HS-5 (cell line): ENCODE measurements at places on chromosomes 7 and 10.

- no peak for DNase-seq
Measured at GRCh38 chr7:116211913-116212596, 1.7 kb downstream of the TES start.

DNA sequence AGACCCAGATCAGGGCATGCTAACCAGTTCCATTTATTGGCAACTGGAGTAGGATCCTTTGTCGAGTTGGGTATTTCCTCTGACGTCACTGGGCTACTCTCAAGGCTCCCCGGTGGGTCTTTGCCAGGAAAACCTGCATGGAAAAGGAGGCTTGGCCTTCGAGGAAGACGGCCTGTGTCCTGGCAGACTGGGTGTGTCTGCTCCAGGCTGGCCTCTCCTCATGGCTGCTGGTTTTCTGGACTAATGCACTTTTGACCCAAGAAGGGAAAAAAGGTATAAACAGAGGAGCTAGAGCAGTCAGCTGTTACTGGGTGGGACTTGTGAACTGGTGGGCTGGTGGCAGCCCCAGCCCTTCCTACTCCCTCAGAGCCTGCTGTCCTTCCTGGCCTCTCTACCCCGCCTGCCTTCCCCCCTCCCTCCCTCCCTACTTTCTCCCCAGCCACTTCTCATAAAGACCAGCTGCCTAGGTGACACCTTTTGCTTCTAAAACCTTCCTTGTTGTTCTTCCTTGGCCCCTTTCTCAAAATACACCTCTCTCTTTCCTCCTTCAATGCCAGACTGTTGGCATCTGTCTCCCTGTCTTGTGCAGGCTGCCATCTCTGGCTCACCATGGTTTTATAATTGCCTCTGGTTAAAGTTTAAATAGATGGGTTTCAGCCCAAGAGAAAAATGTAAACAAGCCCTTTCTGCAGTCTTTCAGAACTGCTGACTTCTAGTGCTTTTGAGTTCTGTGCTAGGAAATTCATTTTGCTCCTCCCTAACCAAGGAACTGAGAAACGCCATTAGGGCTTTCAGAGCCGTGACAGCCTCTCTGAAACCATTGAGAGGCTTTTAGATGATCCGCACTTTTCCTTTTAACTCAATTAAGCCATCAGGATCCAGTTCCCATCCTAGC is 101.8 kb upstream of the MKLN1 start:
- no peak for DNase-seq

GRCh38 chr10:23512355-23513058 is 73.6 kb downstream of the OTUD1 start:
- peak; percentile 50 for DNase-seq

- no peak for DNase-seq
Measured at GRCh38 chr7:158377800-158378623, 209.6 kb downstream of the PTPRN2 start.

DNA sequence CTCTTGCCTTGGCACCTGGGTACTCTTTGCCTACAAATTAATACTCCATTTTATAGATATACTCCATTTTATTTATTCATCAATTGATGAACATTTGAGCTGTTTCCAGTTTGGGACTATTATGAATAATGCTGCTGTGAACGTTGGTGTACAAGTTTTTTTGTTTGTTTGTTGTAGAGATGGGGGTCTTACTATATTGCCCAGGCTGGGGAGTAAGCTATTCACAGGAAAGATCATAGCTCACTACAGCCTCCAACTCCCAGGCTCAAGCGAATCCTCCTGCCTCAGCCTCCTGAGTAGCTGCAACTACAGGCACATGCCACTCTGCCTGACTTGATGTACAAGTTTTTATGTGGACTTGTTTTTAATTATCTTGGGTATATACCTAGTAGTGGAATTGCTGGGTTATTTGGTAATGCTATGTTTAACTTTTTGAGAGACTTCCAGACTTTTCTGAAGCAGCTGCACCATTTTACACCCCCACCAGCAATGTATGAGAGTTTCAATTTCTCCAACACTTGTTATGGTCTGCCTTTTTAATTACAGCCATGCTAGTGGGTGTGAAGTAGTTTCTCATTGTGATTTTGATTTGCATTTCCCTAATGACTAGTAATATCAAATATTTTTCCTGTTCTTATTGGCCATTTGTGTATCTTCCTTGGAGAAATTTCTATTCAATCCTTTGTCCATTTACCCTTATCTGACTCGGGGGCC is 15.9 kb downstream of the WBP1L start:
- DNase-seq: no peak

GRCh38 chr7:14305233-14305866 is 315.9 kb upstream of the ETV1 start:
- DNase-seq: peak; percentile 9

DNA sequence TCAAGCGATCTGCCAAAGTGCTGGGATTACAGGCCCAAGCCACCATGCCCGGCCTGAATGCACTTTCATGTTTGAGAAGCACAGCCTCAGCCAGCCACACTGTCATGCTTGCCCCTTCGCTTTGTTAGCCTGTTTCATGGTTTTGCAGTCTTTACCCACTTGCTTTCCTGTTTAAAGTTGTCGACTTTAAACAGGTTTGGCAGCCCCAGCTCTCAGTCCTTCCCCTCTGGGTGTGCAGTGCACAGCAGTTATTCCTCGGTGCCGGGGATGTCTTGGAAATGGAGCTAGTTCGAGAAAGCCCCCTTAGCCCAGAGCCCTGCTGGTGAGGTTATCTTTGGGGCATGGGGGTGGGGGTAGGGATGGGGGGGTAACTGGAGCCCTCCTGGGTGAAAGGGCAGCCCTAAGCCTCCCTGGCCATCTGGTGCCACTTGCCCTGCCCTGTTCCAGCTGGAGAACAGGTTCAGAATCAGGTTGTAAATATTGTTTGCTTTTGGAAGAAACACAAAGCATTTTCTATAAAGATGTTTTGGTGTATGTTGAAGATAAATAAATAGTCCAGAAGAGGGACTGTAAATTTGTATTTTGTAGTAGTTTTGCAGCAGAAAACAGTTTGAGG is 14.8 kb downstream of the TSPAN14 start:
- no peak for DNase-seq

DNA sequence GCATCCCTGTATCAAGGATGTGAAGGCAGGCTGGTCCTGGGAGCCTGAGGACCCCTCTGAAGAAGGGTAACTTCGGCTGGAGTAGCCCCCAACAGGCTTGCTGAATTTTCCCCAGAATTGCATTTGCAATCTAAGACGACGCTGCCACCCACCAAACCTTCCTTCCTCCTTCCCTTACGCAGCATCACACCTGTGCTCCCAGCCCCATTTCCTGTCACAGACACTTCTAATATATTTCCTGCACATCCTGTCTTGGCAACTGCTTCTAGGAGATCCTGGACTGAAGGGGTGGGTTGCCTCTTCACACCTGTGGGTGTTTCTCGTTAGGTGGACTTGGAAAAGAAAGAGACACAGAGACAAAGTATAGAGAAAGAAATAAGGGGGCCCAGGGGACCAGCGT is 9.4 kb upstream of the PGAM1 start:
- no peak for DNase-seq

DNA sequence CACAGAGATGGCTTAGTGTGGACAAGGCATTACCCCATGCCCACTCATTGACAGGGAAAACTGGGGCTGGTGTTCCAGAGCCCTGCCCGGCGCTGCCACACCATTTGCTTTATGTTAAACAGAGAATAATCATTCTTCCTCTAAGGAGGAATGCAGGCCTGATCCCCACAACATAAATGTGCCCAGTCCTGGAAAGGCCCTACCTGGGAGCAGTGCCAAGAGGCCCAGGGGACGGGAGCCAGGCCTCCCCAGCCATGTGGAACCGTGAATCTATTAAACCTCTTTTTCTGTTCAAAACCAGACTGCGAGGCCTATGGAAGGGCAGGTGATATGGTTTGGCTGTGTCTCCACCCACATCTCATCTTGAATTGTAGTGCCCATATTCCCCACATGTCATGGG is 264.1 kb downstream of the GRID1 start:
- no peak for DNase-seq

DNA sequence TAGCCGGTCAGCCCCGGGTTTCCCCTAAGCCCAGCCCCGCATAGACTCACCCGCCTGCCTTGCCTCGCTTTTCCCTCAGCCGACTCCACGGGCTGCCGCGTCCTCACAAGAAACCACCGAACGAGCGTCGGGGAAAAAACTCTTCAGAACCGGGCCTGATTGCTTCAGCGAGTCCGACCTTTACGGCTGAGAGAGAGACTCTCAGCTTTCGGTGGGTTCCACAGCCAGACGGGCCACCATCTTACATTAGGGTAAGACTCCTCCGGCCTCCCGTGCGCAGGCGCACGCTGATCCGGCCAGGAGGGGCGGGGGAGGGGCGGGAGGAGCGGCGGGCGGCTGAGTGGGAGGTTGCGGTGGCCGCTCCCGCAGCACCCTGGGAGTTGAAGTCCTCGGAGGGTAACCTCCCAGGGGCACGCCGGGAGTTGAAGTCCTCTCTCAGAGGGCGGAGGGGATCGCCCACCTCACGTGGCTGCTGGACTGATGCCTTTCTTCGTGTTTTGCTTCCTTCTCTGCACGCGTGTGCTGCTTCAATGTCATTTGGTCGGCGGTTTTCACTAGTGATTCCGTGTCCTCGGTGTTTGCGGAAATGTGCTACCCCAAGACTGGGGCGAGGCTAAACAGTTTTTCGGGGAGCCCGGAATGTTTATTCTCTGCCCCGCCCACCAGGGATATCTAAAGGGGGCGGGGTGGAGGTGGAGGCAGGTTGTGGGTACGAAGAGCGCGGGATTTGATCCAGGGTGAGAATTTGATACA is at the start of gene CNOT4:
Gene CNOT4, minus strand, starts transcription at position 264 of the 753 bp plus-strand sequence. CDS start 71,771 bp downstream, outside the sequence.
- DNase-seq: peak; percentile 62

DNA sequence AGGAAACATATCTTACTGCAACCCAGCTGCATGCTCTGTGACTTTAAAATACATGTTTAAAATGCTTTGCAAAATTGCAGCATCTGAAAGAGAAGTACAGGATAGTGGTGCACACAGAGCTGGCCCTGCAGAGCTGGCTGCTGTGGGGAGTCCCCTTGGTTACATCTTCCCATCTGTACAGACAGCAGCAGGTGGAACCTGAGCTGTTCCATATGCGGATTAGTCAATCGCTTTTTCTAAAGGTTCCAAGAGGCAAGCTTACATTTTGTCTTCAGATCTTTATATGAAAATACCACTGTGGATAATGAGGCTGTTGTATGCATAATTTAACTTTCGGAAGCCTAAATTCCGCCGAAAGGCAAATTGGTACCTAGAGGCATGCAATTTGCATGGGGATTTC is 444.1 kb downstream of the NRG3 start:
- DNase-seq: no peak

GRCh38 chr10:21100871-21101514 is 203.9 kb upstream of the NEBL start:
- DNase-seq: peak; percentile 2
